ENCODE measurements at places on chromosomes 7 and 10.

GRCh38 chr10:10259013-10259412, 758.7 kb upstream of the CELF2 start:
- no peak for DNase-seq

- DNase-seq: no peak
Measured at GRCh38 chr7:17856251-17856650, 84.0 kb downstream of the SNX13 start.

- DNase-seq: no peak
Measured at GRCh38 chr7:47482013-47482875, 99.7 kb downstream of the TNS3 start.

GRCh38 chr7:54390565-54390964, 151.6 kb upstream of the VSTM2A start:
- no peak for DNase-seq

GRCh38 chr7:4406288-4407058, 275.6 kb upstream of the FOXK1 start:
- DNase-seq: no peak

- peak; percentile 68 for DNase-seq
Measured at GRCh38 chr7:27235387-27236311, 7.0 kb upstream of the EVX1 start.

GRCh38 chr10:61283481-61284221, 169.5 kb downstream of the TMEM26 start:
- no peak for DNase-seq

- no peak for DNase-seq
Measured at GRCh38 chr10:88522715-88523114, 60.4 kb downstream of the RNLS start.

- DNase-seq: no peak
Measured at GRCh38 chr7:20038676-20039075, 178.5 kb downstream of the MACC1 start.

DNA sequence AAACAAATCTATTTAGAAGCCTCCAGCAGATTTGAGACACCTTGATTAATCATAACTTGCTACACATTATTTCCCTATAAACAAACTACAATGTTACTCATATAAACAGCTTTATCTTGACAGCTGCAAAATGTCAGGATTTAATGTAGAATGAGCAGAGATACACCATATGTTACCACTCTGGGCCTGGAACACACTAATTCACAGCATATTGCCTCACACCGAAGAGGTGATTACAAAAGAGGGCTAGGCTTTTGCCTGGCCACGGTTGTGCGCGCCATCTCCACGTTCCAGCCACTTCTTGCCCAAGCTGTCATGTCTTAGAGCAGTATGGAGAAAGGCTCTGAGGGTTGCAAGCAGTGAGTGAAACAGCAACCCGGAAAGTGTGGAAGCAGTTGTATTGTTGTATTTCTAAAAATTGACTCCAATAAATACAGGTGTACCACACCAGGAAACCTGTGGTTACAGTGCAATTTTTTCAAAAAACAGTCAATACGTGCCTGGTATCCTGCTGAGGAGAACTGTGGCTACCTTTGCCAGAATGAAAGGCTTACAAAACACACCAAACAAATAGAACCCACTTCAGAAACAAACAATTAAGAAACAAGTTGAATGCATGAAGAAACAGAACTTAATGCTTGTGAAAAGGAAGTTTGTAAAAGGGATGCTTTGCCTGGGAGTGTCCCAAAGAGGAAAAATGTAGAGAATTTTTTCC, 498.1 kb downstream of the PLXNA4 start:
- DNase-seq: peak; percentile 86

DNA sequence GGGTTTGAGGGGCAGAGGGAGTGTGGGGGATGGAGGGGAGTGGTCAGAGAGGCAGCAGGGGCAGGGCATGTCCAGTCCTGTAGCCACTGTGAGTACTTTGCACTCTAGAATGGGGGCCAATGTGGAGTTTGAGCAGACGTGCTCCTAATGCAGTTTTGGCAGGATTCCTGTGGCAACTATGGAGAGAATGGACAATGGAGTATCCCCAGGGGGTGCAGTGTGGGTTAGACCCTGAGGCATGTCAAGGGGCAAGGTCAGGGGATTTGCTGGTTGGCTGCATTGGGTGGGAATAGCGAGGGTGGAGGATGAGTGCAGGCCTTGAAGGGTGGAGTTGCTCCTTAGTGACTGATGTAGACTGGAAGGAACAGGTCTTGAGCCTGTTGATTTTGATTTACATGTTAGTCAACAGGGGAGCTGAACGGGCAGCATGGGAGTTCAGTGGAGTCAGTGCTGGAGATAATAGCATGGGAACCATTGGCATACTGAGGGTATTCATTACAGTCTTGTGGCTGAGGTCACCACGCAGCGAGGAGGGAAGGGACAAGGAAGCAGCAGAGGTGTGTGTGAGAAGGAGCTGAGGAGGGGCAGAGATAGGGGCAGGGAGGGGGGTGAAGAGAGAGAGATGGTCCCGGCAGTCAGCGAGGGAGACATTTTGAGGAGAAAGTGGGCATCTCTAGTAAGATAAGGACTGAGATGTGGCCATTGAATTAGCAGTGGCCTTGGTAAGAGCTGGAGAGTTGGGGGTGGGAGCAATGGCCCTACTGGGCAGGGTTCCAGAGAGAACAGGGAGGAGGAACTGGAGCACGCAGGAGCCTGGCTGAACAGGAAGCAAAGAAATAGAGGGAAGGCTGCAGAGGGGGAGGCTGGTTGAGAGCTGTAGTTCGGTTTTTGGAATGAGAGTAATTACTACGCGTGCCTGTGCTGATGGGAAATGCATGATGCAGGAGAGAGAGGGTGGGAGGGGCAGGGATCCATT, 112.7 kb downstream of the CCNY start:
- DNase-seq: no peak

DNA sequence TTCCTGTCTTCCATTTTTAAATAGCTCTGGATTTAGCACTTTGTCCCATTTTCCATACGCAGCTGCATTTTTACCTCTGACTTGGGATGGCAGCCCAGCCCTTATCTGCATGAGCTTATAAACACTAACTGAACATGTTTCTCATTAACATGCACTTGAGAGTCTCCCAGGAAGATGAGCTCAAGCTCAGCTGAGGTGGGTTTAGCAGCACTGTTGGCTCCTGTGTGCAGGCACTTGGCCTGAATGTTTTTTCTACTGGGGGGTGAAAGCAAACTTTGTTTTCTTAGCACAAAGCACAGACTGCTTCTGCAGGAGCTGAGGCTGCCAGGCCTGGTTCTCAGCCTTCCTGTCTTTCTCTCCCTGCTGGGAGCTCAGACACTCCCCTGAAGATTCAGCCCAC, 1093.6 kb upstream of the AUTS2 start:
- DNase-seq: peak; percentile 4

DNA sequence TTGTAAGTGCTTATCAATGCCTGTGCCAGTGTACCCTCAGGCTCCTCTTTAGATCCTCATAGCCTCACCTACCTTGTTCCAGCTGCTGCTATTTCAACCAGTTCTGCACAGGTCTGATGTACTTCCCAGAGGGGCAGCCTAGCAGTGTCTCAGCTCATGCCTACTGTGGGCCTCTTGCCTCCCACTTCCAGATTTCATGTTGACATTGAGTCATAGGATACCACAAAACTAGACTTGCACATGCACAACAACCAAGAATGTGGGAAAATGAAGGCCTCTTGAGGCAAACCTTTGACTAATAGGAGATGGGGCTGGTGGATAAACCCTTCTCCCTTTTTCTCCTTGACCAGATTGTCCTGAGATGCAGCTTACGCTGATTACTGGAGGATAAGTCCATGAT, 31.0 kb downstream of the PON3 start:
- DNase-seq: no peak

DNA sequence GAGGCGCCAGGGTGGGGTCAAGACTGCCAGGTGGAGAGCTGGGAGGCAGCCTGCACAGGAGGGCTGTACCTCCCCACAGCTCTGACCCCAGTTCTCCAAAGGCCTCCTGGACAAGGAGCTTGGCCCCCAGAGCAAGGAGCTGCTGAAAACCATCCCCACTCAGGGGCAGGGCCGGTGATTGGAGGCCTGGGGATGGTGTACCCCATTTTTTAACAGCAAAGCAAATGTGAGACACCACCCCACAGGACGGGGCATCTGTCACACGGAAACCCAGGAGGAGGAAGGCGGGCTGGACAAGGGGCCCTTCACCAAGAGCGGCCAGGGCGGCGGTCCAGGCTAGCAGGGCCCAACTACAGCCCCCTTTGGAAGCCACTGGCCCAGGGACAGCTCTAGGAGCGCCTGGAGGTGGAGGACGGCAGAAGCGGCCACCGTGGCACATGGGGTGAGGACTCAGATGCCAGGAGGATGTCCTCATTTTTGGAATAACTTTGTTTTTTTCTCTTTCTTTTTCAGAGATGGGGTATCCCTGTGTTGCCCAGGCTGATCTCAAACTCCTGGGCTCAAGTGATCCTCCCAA, 56.4 kb upstream of the TNRC18 start:
- DNase-seq: no peak

GRCh38 chr7:50735333-50735732, 47.4 kb downstream of the GRB10 start:
- no peak for DNase-seq

- DNase-seq: no peak
Measured at GRCh38 chr10:30865141-30865926, 166.3 kb downstream of the ZNF438 start.

GRCh38 chr7:6546498-6547251, 4.6 kb downstream of the GRID2IP start:
- DNase-seq: no peak

DNA sequence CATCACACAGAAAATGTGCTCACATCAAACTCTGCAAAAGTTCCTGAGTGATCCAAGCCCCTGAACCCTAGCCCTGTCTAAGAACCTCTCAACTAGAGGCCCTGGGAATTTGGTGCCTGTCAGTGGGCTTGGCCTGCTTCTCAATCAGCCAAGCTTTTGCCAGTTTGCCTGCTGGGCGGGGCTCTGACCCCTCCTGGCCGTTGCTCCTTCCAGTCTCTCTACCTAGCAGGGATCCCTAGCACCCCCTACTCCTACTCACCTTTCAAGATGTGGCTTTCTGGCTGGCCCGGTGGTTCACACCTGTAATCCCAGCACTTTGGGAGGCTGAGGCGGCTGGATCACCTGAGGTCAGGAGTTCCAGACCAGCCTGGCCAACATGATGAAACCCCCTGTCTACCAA, 2.1 kb downstream of the KLRG2 start:
- DNase-seq: no peak

- no peak for DNase-seq
Measured at GRCh38 chr10:132407846-132408278, 10.9 kb downstream of the PWWP2B start.

DNA sequence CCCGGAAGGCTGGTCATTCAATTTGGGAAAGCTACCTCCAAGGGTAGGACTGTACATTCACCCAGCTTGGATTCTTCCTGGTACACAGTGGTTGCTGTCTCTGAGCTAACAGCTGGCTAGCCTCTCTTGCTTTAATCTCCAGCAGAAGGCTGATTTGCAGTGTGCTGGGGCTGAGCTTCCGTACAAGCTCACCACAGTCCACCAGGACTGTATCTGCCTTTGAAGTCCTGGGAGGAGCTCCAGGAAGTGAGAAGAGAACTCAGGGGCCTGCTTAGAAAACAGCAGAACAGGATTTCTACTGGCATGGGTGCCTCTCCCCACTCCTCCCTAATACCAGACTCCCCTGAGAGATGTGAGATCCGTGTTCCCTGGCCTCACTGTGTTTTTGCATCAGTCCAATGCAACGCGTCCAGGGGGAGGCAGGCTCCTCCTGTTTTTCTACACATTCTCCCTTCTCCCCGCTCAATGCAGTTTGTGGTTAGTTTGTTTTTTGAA, 6.6 kb downstream of the AFAP1L2 start:
- DNase-seq: no peak

DNA sequence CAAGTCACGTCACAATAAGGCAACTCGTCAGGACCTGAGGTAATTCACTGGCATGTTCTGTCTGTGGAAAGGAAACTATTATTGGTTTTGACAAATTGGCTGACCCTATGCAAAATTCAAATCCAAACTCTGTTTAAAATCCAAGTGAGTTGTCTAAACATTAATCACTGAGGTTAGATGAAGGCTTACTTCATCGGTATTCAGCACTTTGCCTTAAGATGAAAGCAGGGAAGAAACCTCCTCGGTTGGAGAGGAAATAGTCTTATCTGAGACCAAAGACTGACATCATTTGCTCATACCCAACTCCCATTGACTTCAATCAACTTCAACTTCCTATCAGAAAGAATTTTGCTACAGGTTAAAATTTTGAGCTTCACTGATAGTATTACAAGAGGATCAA, 355.1 kb upstream of the MBL2 start:
- no peak for DNase-seq

- DNase-seq: no peak
Measured at GRCh38 chr10:19730907-19731217, 85.4 kb upstream of the PLXDC2 start.

DNA sequence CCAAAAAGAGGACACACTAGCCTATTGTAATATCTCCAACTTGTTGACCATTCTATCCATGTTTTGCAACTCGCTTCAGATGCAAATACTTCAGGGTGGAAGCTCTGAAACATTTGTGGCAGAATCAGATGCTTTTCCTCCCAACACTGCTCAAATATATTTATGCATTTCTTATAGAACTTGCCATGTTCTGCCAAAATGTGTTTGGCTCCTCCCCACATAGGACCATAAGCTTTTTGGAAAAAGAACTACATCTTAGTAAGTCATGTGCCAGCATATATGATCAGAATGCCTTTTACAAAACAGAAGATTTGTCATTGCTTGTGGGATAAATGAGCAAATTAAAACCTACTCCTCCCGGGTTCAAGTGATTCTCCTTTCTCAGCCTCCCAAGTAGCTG, 484.5 kb downstream of the TNS3 start:
- no peak for DNase-seq

GRCh38 chr10:69801094-69801433, 642 bp upstream of the COL13A1 start:
- DNase-seq: no peak

GRCh38 chr7:33905389-33906032, at the start of gene BMPER:
TSS of gene BMPER (plus strand) at chr7:33905539. CDS start at chr7:33905614, 75 bp downstream.
- DNase-seq: peak; percentile 53

DNA sequence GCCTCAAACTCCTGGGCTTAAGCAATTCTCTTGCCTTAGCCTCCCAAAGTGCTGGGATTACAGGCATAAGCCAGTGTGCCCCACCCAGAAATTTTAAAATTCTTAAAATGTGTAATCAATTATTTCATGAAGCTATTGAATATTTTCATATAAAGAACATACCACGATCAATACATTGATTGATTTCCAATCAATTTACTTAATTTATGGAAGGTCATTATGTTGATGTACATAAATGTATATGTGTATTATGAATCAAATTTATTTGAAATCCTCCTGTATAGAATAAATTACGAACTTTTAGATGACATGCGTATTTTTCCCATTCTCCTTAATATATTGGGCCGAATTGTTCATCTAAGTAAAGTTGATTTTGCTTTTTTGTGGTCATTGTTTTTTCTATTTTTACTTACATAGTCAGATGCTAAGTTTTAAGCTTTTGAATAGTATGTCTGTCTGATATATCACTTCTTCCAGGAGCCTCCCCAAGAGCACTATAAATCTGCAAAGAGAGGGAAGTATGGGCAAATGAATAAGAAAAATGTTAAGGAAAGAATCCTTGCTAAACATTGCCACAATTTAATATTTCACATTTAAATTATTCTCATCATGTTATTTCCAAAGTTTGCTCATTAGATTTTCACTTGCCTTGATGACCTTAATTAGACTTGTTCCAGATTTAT, 35.3 kb downstream of the SKIDA1 start:
- no peak for DNase-seq
